Epithelial cell of umbilical artery (primary cell): ENCODE measurements at places on chromosomes 12 and 14. TPM values are rescaled to one million over a fixed set of nuclear protein-coding genes. Genes with fewer than 3 reads are reported as not detected.

PTPRQ gene
- total RNA-seq = not detected in 2 replicates

PTPRR gene
- 2.0 and 2.3 TPM in 2 replicates for total RNA-seq

TFCP2 gene
- 9.0 and 9.1 TPM in 2 replicates for total RNA-seq

CISTR gene
- not detected in 2 replicates for total RNA-seq

LMNTD1 gene
- total RNA-seq = not detected in 2 replicates

ZDHHC22 gene
- total RNA-seq = under 0.01 TPM in 1 of 2 replicates, not detected in the other

IQSEC3 gene
- under 0.01 TPM in 1 of 2 replicates, not detected in the other for total RNA-seq

SPTB gene
- not detected in 2 replicates for total RNA-seq

TAS2R31 gene
- total RNA-seq = 5.2 and 6.8 TPM in 2 replicates

LRR1 gene
- 34.4 and 41.3 TPM in 2 replicates for total RNA-seq

LYZ gene
- total RNA-seq = not detected in 2 replicates

AQP2 gene
- not detected in 2 replicates for total RNA-seq

DRAM1 gene
- 31.5 and 46.5 TPM in 2 replicates for total RNA-seq

SLCO1B3 gene
- not detected in 2 replicates for total RNA-seq

KRT3 gene
- not detected in 2 replicates for total RNA-seq

ACSS3 gene
- 0.30 and 0.32 TPM in 2 replicates for total RNA-seq
